ENCODE measurements at places on chromosomes 1 and 21. TPM values are rescaled to one million over a fixed set of nuclear protein-coding genes. Genes with fewer than 3 reads are reported as not detected.

TRIM67 gene
- total RNA-seq, result not detected

ERVH48-1 gene
- not detected for total RNA-seq

LAPTM5 gene
- 36.0 TPM for total RNA-seq

PRDM16 gene
- total RNA-seq, result 0.13 TPM

CAMK2N1 gene
- total RNA-seq, result 17.8 TPM

RCSD1 gene
- 0.07 TPM for total RNA-seq

KRTAP10-3 gene
- not detected for total RNA-seq

CBR3 gene
- 19.2 TPM for total RNA-seq

EPHA10 gene
- not detected for total RNA-seq

HPCA gene
- total RNA-seq, result not detected

CD160 gene
- total RNA-seq, result not detected

PTGFRN gene
- 12.8 TPM for total RNA-seq

SPRR4 gene
- not detected for total RNA-seq

OR2T34 gene
- total RNA-seq, result not detected

DEPDC1 gene
- total RNA-seq, result 45.5 TPM

NBPF11 gene
- 5.3 TPM for total RNA-seq

ATP6V1G3 gene
- total RNA-seq, result not detected

TRIM62 gene
- 2.7 TPM for total RNA-seq

RIIAD1 gene
- not detected for total RNA-seq

STUM gene
- not detected for total RNA-seq

CELSR2 gene
- total RNA-seq, result 0.80 TPM

ROR1 gene
- total RNA-seq, result 0.53 TPM

WDR64 gene
- not detected for total RNA-seq

SLC6A9 gene
- 0.86 TPM for total RNA-seq

HTR6 gene
- not detected for total RNA-seq

FCMR gene
- not detected for total RNA-seq

PER3 gene
- total RNA-seq, result 2.2 TPM

S100A7 gene
- not detected for total RNA-seq

LCE1C gene
- total RNA-seq, result not detected

PRELP gene
- 0.07 TPM for total RNA-seq

BEST4 gene
- total RNA-seq, result not detected

PPIAL4G gene
- not detected for total RNA-seq

LCE2C gene
- total RNA-seq, result not detected

UTS2 gene
- total RNA-seq, result not detected

PDC gene
- not detected for total RNA-seq

PDXK gene
- 34.4 TPM for total RNA-seq

RGS8 gene
- not detected for total RNA-seq

SLC6A17 gene
- total RNA-seq, result 0.13 TPM

RAP1GAP gene
- total RNA-seq, result 0.07 TPM

AGT gene
- total RNA-seq, result not detected

SPATA45 gene
- total RNA-seq, result not detected

NECTIN4 gene
- total RNA-seq, result 0.40 TPM

PIGV gene
- total RNA-seq, result 7.4 TPM

CATSPERE gene
- total RNA-seq, result 1.1 TPM

SLC35F3 gene
- not detected for total RNA-seq

HES5 gene
- total RNA-seq, result not detected

All from thoracic aorta endothelial cell (primary cell).